NCI-H146 (cell line): ENCODE measurements at places on chromosomes 13 and 19.

GRCh38 chr13:59963827-59964226 lies 199.9 kb downstream of the DIAPH3 start:
- no peak for DNase-seq

GRCh38 chr19:13441810-13442512 lies 64.3 kb downstream of the CACNA1A start:
- DNase-seq = no peak

DNA sequence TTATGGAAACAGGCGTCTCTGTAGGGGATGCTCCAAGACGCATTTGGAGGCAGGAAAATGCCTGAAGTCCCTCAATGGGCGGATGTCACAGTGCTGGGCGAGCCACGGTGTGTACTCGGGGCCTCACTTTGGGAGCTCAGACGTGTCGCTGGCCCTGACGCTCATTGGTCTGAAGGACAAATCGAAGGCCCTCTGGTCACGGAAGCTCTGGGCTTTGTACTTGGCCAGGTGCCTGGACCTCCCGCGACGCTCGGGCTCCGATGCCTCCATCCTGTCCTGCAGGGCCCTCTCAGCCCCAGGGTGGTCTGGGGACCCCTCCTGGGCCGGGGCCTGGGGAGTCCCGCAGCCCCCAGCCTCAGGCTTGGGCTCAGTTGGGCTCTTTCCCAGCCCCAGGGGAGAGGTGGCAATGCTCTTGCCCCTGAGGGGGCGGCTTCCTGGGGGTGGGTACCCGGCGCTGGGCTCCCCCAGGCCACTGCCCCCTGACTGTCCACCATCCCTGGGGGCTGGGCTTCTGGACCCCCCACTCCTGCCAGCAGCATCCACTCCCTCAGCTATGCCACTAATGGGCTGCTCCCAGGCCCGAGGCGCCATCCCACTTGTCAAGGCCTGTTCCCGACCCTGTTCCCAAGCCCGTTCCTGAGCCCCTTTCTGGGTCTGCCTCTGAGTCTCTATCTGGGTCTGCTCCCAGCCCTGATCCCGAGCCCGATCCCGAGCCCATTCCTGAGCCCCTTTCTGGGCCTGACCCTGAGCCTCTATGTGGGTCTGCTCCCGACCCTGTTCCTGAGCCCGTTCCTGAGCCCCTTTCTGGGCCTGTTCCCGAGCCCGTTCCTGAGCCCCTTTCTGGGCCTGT lies 39.5 kb upstream of the GRTP1 start:
- no peak for DNase-seq

GRCh38 chr19:39823686-39824085 lies 10.3 kb downstream of the DYRK1B start:
- DNase-seq = peak; percentile 66

DNA sequence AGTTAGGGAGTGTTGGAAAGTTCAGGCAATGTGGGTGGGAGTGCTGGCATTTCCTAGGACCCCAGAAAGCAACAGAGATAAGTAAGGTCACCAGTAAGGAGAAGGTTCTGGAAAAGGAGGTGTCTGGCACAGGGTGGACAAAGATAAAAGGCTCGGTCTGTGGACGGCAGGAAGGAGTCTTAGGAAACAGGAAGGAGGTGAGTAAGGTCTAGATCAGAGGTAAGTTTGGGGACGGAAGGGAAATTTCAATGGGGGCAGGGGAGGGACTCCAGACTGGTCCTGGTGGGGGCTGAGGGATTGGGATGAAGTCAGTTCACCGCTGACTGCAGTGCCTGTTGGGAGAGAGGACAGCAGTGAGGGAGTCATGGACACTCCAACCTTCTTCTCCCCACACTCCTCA lies 7.8 kb upstream of the OPA3 start:
- DNase-seq = no peak
